ENCODE measurements at places on chromosomes 16 and 17.

- DNase-seq: no peak
Observed at GRCh38 chr17:68324114-68324513, 32.8 kb downstream of the ARSG start.

DNA sequence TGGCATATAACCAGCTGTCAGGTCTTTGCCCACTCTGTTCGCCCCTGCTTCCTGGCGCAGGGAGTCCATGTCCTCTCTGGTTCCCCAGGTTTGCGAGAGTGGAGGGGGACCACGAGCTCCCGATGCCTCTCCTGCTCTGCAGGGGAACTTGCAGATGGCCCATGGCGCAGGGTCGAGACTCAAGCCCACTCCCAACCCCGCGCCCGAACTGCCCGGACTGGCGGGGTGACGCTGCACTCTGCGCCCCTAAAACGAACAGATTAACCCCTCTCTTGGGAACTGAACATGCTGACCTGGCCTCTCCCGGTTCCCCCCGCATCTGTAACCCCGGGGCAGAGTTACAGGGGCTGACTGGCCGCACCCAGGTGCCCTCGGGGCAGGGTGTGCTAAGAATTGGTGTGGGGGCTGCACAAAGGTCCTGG, 681 bp upstream of the PLA2G15 start:
- DNase-seq: no peak

- DNase-seq: no peak
Observed at GRCh38 chr17:72411124-72411563, 290.3 kb downstream of the SOX9 start.

- DNase-seq: no peak
Observed at GRCh38 chr17:48011405-48012150, 26.0 kb downstream of the COPZ2 start.

GRCh38 chr16:53781023-53781605, 77.2 kb downstream of the FTO start:
- no peak for DNase-seq

DNA sequence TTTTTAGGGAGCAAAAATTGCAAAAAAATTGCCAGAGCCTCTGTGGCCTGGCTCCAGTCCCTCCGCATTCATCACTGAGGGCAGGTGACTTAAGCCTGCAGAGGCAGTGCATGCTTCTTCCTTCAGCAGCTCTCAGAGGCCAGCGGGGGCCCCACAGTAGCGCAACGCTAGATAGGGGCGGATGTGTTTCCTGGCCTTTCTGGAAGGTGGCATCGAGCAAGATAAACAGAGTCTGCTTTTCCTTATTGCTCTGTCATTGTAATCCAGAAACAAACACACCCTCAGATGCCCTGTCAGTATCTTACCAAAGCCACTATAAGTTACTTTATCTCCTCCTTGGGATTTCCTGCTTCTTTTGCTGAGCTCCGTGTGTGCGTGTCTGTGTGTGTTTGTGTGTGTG, 75.5 kb upstream of the IRX6 start:
- DNase-seq: no peak

DNA sequence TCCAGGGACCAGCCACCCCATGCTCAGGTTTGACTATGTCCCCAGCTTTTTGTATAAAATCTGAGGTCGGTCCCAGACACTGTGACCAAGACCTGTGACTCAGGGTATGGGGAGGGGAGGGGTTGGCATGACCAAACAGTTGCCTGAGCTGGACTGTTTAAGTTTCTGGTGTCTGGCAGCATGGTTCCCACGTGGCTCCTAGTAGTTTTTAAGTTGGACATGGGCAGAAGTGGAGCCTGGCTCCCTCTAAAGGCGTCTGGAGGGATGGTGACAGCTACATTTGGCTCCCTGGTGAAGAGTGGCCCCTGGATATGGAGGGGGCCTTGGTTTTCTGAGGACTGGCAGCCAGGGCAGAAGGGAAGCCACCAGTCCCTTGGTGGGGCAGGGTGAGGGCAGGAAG, 7.9 kb downstream of the SMCR8 start:
- DNase-seq: no peak

GRCh38 chr17:33277436-33278100, 15.5 kb downstream of the ASIC2 start:
- no peak for DNase-seq

DNA sequence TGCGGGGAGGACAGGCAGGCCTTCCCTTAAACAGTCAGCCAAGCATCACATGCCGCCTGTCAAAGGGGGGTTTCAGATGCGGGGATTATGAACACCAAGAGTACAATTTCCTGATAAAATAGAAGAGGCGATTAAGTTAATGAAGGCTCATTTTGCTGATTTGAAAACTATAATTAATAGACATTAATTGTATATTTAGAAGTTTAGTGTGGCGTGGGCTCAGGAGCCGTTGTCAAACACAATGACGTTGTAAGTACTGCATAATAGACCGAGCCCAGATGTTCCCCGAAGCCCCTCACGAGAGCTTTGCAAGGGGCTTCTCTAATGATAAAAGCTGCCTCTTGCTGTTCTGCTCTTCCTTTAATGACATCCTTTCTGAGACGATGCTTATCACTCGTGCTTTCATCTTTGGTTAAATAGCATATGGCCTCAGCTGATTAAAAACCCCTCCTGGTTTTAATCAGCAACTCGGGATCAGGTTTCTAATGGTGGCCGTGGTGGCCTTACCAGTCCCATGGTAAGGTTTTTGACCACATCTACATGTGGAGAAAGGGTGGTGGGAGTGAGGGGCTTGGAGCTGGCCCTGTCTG, 28.2 kb downstream of the SNX20 start:
- DNase-seq: no peak

Measured in esophagus squamous epithelium (tissue), 5 donors.